ENCODE measurements at places on chromosomes 12 and 14.
A peak's percentile ranks its signal among the peaks of the same experiment; 100 is the strongest.

GRCh38 chr14:76784881-76785280, 23.6 kb downstream of the VASH1 start:
- peak; percentile 92 for DNase-seq

DNA sequence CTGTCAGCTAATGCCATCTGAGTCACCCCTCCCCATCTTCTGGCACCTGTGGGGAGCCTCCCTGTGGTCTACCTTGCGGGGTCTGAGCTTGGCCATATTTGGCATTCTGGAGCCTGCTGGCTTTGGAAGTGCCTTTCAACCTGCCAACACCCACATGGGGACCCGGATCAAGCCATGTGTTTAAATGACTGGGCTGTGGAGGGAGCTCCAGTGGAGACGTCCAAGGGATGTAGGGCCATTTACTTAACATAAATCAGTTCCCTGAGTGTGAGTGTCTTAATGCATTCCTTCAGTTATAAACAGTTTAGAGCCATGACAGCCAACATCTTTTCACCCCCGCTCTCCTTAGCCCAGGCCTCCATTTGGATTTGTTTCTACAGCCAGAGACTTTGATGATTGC, 22.0 kb downstream of the CACNA1C start:
- DNase-seq: no peak

- DNase-seq: peak; percentile 18
These were observed 40.2 kb downstream of the RTN1 start for GRCh38 chr14:59830338-59830734.

DNA sequence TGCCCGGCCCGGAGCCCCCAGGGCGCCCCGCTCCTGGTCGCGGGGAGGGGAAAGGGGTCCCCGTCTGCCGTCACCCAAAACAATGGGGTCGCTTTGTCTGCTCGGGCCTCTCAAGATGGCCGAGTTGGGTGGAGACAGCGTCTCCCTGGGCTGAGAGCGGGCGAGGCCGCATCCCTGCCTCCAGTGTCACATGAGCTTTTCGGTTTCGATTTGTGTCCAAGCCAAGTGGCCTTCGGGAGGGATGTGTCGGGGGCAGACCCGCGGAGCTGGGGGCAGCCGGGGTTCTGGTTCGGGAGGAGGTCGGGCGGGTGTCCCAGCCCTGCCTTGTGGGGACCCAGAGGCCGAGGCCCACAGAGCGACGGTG, 790 bp downstream of the DYNC1H1 start:
- peak; percentile 68 for DNase-seq

DNA sequence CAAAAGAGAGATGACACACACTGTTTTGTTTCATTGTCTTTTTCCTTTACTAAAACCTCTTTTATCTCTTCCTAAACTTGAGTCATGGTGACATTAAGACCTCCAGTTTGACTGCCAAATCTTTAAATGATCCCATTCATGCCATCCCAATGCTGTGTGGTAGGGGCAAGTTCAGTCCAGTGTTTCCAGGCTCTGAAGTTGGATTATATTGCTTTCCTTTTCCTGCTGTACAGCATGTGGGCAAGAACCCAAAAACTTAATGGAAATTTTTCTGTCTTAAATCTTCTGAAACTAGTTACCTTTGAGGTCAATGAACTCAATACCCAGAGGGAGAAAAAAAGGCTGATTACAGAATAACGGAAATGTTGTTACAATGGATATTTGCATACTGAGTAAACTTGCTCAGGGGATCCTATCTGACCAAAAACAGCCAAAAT, 187.1 kb upstream of the FAR2 start:
- no peak for DNase-seq

DNA sequence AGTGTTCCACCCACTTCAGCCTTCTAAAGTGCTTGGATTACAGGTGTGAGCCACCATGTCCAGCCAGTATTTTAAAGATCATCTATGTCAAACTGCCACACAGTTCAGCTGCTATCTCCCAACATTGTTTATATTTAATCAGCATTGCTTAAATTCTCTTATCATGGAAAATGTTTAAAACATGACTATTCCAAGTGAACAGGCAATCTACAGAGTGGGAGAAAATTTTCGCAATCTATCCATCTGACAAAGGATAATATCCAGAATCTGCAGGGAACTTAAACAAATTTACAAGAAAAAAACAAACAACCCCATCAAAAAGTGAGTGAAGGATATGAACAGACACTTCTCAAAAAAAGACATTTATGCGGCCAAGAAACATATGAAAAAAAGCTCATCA, 69.4 kb upstream of the NAV3 start:
- DNase-seq: no peak

DNA sequence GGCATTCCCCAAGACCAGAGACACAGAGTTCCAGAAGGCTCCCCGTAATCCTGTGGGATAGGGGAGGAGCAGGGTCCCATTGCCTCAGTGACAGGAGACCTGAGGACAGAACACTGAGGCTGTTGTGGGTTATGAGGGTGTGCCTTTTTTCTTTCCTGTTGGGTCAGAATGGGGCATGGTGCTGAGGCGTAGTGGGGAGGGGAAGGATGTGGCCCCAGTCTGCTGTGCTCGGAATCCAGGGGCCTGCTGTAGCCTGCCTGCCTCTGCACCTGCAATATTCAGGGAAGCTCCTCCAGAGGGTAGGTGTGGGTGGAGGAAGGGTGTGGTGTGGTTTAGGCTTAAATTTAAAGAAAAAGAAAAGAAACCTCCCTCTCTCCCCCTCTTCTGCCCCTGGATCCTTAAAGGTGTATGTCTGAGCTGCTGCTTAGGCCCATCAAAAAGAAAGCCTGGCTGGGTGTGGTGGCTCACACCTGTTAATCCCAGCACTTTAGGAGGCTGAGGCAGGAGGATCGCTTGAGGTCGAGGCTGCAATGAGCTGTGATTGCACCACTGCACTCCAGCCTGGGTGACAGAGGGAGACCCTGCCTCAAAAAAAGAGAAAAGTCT, 18.7 kb downstream of the PLEKHG3 start:
- DNase-seq: no peak

- no peak for DNase-seq
These were observed 8.1 kb upstream of the GLTP start for GRCh38 chr12:109888179-109889020.

DNA sequence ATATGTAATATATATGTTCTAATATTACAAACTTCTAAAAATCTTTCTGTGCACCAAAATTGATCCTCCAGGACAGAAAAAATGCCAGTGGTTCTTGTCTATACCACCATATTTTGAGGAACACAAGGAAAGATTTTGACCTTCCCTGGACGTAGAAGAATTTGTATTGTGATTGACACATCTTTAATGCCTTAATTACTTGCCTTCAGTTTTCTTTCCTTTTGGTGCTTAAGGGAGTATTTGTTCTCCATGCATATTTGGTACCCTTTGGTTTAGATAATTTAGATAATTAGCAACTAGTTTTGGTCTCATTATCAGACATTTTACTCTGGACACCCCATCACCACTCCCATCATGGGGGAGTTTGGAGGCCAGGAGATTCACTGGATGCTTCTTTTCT, 27.6 kb downstream of the TRAF3 start:
- no peak for DNase-seq

- no peak for DNase-seq
These were observed 64.6 kb downstream of the EP400 start for GRCh38 chr12:132014092-132014914.

DNA sequence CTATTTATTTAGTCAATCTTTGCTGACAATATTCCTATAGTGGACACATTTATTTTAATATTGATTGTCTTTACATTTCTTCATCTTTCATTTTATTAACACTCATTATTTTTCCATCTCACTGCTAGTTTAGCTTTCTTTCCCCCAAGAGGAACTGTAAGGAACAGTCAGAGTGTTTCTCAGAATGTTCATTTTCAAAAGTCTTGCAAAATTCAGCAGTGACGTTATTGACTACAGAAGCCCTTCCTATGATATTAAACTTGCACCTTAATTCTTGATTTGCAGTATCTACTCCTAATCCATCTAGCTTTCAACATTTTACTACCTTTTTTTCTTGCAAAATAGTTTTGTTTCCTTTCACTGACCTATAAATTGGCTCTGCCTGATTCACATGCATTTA, 13.0 kb downstream of the CLEC2B start:
- DNase-seq: no peak

DNA sequence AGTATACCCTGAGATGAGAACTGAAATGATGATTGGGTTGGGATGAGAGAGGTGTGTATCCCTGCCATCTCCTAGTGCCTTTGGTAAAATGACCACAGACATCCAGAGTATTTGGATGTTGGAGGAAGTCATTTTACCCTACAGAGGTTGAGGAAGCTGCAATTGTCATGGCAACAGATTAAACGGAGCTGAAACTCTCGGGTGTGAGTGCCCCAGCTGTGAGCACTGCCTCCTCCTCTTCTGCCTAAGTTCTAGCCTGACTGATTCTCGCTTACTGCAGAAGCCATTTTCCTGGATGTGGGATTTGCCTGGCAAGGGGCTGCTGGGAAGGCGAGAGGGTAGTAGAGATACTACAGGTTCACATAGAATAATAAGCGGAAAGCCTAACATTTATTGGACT, 10.3 kb upstream of the PPP4R4 start:
- DNase-seq: peak; percentile 65

GRCh38 chr12:65885716-65886115, 61.4 kb downstream of the HMGA2 start:
- no peak for DNase-seq

GRCh38 chr12:59429766-59430165, 166.1 kb upstream of the SLC16A7 start:
- DNase-seq: no peak

GRCh38 chr12:54463484-54463883, 9.9 kb downstream of the GTSF1 start:
- no peak for DNase-seq

GRCh38 chr14:73787486-73788316, 63.9 kb upstream of the PTGR2 start:
- DNase-seq: no peak

GRCh38 chr12:70646850-70647249, 9.6 kb upstream of the PTPRB start:
- DNase-seq: no peak

DNA sequence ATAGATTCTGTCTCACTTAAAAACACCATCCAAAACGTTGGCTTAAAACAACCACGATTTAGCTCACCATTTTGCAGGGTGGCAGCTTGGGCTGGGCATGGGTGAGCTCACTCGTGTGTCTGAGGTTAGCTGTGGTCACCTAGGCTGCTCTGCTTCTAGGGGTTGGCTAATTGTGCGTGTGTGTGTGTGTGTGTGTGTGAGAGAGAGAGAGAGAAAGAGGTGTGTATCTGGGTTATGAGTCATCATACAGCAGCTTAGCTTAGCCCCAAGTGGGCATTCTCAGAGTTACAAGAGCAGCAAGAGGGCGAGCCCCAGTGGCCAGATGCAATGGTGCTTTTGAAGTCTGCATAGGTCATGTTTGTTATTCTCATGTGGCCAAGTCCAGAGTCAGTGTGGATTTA, 6.0 kb downstream of the FBXW8 start:
- DNase-seq: peak; percentile 80

DNA sequence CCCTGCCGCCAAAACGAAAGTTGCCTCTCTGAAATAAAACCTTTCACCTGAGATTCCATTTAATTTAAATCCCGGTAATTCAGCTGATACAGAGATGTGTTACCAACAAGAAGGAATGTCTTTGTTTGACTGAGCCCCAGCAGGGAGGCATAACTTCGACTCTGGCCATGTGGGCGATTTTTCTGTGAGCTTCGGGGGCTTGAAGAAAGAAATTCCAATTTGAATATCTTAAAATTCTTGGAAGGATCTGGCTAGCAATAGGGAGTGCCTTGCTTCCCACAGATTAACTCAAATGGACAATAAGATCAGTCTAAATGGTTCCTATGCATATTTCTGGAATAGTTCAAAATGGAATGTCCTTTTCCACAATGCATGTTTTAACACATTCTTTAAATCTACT, 252.5 kb upstream of the TMPO start:
- DNase-seq: peak; percentile 70

DNA sequence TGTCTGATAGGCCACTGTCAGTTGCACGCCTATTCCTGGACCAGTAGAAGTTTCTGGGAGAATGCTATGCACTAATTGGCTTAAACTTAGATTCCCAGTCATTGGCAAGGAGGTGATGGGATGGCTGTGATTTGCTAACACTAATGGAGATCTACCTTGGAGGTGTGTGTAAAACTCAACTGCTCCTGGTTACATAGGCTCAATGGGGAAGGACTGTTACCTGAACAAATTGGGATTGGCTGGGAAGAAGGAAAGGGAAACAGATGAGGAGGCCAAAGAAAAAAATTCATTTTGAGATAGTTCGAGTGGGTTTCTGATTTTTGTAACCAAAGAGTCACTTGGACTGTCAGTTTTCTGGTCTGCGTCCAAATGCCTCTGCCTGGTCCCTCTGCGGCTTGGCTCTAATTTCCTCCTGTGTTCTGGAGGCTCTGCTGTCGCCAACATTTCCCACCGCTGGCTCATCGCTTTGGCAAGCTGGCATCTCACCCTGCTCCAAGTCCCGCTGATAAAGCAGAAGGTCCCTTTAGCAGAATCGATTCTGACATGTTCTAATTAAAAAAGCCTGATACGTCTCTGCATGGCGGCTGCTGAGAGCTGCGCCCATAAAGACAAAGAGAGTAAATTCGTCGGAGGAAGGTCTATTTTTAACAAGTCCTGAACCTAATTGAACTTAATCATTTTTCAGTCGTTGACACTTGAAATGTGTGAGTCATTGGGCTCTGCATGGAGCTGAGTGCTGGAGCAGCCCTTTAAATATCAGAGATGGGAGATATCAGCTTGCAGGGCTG, 2.0 kb upstream of the CCDC63 start:
- DNase-seq: no peak

DNA sequence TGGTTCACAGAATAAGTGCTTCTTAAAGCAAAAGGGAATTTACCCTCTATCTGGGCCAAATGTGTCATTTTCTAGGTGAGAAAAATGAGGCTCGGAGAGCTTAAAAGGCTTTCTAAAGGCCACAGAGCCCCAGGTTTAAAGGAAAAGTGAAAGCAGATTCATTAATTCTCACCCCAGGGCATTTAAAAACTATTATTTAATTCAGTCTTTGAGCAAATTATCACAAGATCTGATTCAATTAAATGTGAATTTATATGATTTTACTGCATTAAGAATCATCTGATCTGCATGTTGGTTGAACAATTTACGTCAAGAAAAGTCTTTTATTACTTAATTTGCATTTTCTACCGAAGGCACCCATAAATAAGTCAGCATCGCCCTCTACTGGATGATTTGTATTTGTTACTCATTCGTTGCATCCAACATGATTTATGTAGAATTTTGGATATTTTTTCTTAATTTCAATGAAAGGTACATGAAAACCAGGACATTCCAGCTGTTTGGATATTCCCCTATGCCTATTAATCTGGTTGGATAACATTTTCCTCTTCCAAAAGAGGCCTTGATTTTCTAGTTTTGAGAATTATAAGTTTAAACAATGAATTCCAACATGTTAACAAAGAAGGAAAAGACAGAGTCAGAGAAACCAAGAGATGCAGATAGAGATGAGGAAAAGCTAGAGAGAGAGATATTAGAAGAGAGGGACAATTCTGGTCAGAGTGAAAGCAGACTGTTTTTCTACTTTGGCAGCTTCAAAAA, 19.1 kb upstream of the DHRS7 start:
- peak; percentile 58 for DNase-seq

Data from mesendoderm (in vitro differentiated cells).